ENCODE measurements at places on chromosomes 4 and X. TPM values are rescaled to one million over a fixed set of nuclear protein-coding genes. Genes with fewer than 3 reads are reported as not detected.

Gene UGT2B15
- not detected for polyA plus RNA-seq

Gene SLC9B1
- polyA plus RNA-seq = 1.2 TPM

Gene RRH
- not detected for polyA plus RNA-seq

Gene EPHA5
- 0.44 TPM for polyA plus RNA-seq

Gene P2RY4
- polyA plus RNA-seq = not detected
